IPS-NIHi11 (cell line): ENCODE measurements at places on chromosomes 5 and 9.
A peak's percentile ranks its signal among the peaks of the same experiment; 100 is the strongest.

- DNase-seq: no peak
Observed at GRCh38 chr5:7190712-7191250, 205.2 kb upstream of the ADCY2 start.

DNA sequence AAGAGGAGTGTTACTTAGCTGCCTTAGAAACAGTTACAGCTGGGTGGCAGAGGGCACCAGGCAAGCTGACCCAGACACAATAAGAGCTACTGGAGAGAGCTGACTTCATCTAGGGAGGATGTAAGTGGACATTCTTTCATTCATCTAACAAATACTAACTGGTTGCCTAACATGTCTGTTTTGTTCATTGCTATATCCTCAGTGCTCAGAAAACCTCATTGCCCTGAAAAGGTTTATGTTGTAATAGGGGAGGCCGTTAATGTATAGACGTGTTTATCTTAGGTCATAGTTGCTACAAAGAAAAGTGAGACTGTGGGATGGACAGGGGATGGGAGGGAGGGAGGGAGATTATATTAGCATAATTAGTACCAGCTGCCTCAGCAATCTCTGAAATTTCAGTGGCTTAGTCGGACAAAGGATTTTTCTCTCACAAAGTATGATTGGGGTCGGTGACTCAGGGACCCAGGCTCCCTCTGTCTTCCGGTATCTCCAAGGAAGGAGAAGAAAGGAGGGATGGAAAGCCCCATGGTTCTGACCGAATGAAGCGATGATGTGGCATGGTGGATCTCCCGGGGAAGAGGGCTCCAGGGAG is 2.6 kb upstream of the SNX18 start:
- DNase-seq: no peak

- no peak for DNase-seq
Observed at GRCh38 chr5:113255105-113255504, 179.7 kb downstream of the TSSK1B start.

- DNase-seq: peak; percentile 79
Observed at GRCh38 chr5:132272311-132273210, 15.1 kb downstream of the PDLIM4 start.

DNA sequence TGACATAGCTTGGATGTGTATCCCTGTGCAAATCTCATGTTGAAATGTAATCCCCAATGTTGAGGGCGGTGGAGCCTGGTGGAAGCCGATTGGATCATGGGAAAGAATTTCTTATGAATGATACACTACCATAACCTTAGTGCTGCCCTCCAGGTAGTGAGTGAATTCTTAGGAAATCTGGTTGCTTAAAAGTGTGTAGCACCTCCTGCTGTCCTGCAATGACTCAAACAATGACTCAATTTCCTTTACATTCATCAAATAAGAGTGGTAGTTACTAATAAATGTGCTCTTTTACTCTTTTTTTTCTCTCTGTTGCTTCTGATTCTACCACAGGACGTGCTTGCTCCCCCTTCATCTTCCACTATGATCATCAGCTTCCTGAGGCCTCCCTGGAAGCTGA is 1696.0 kb upstream of the CDH9 start:
- DNase-seq: no peak

GRCh38 chr5:97364731-97365130 is 181.7 kb upstream of the RIOK2 start:
- no peak for DNase-seq
